ENCODE measurements at places on chromosomes 1 and 21. TPM values are rescaled to one million over a fixed set of nuclear protein-coding genes. Genes with fewer than 3 reads are reported as not detected.
A peak's percentile ranks its signal among the peaks of the same experiment; 100 is the strongest.

Gene TMEM82
- not detected for total RNA-seq

Gene ANGPTL1
- total RNA-seq, result not detected

Gene TNFRSF9
- total RNA-seq, result 2.2 TPM

Gene CELA3A
- total RNA-seq, result not detected

Gene ATP6V1G3
- total RNA-seq, result 12.7 TPM

Gene GJA8
- total RNA-seq, result not detected

Gene CIART
- 15.2 TPM for total RNA-seq

Gene PPT1
- 78.7 TPM for total RNA-seq

DNA sequence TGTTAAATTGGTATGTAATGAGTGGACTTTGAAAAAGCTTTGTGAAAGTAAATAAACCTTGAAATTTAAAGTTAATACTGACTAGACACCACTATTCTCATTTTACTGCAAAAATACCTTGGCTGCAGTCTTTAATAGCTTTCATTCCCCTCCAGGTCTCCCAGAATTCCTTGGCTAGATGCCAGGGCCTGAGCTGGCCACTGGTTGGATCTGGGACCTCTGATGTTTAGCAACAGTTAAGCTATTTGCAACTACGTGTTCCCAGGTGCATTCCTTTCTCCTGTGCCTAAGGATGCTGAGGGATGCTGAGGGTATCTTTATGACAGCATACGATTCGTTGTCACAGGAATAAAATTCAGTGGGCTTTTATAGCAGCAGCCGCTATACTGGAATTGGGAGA lies 938.7 kb downstream of the TTLL7 start:
- no peak for DNase-seq

- no peak for DNase-seq
Observed at GRCh38 chr1:239778208-239778813, 313.4 kb upstream of the FMN2 start.

DNA sequence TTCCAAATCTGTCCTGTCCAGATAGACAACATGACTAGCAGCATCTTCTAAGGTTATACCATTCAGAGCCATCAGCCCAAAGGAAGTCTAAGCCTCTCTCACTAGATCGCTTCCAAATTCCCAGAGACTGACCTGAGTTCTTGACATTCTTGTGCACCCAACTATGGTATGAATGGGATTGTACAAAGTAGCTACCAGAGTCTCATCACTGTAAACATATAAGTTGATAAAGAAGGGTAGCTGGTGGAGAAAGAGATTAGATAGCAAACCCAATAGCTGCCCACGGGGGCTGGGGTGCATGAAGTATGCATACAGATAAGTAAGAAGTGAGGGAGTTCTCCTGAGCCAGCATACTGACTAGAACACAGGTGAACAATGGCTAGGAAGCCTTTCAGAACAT lies 180.0 kb downstream of the PLPP3 start:
- DNase-seq, result no peak

DNA sequence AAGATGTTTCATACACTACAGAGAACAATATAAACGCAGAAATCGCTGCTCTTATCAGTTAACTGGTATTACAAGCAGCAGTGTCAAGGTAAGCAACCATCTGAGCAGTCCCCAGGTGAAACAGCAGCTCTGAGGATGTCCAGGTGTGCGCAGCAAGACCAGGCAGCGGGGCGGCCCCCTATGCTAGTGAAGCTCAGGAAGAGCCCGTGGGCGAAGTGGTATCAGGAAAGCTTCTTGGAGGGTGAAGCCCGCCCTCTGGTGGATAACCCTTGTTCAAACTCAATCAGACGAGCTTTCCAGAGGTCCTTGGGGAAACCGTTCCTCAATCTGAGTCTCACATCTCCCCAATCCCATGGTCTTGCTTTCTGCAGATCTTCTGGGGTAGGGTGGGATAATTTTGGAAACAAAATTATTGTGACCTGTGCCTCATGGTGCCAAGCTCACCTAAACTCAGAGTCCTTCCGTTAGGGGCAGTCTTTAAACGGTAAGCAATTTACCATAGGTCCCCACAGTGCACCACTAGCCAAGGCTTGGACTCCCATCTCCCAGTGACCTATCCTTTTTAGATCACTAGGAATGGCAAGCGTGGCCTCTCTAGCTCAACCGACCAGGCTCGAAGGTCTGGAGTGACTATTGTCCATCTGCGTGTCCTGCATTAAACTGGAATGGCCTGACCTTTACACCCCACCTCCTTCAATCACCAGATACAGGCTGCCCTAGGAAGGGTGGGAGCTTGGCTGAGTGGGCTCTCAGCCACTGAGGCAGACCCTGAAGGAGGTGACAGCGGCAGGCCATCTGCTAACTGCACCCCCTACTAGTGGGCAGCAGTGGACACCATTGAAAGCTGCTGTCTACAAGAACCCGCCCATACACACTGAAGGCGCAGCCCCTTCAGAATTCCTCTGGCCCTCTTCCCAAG lies 13.6 kb upstream of the FAM110D start:
- DNase-seq, result peak; percentile 65

GRCh38 chr1:109500941-109501381 lies 7.1 kb downstream of the CYB561D1 start:
- no peak for DNase-seq

- DNase-seq, result peak; percentile 85
Observed at GRCh38 chr1:156103521-156103947, 11.0 kb upstream of the LMNA start.

DNA sequence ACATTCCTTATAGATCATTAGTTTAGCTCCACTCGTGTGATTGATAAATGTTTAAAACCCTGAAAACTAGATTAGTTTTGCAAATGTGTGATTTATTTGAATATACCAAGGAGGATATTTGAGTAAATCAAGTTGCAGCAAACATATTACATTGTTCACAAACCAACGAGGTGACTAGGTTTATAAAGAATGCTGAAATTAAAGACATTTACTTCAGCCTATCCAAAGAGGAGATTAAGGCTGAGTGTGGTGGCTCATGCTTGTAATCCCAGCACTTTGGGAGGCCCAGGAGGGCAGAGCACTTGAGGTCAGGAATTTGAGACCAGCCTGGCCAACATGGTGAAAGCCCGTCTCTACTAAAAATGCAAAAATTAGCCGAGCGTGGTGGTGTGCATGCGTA lies 34.1 kb downstream of the VTCN1 start:
- no peak for DNase-seq

DNA sequence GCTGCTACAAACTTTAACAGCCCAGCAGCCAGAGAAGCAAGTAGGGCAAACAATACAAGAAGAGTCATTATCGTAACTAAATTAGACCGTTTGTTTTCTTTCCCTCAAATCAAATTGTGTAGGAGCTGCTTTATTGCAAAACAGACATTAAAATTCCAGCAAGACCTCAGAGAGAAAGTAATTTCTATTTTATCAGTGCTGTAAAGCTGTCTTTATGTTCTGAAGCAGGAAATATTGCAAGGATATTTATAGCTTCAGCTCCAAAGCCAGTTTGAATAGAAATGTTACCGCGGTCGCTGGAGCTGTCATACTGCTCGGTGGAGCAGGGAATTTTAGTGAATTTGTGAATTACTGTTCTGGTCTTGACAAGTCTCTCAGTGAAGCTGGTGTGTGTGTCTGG lies 503.8 kb upstream of the PLXNA2 start:
- peak; percentile 6 for DNase-seq

DNA sequence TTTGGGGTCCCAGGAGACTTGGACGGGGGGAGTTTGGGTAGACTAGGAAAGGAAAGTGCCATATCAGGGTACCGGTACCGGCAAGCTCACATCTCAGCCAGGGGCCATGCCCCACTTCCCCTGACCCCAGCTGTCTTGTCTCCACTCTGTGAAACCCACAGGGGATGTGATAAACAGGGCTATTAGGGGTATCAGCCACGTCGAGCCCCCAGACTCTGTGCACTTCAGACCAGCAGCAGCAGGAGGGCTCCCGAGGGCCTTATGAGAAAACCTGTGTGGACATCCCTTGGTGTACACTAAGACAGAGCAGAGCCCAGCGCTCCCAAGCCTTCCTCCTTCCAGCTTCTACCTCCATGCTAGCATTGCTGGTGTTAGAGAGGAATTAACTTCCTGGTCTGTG lies 46.3 kb downstream of the TNNT2 start:
- DNase-seq, result no peak

DNA sequence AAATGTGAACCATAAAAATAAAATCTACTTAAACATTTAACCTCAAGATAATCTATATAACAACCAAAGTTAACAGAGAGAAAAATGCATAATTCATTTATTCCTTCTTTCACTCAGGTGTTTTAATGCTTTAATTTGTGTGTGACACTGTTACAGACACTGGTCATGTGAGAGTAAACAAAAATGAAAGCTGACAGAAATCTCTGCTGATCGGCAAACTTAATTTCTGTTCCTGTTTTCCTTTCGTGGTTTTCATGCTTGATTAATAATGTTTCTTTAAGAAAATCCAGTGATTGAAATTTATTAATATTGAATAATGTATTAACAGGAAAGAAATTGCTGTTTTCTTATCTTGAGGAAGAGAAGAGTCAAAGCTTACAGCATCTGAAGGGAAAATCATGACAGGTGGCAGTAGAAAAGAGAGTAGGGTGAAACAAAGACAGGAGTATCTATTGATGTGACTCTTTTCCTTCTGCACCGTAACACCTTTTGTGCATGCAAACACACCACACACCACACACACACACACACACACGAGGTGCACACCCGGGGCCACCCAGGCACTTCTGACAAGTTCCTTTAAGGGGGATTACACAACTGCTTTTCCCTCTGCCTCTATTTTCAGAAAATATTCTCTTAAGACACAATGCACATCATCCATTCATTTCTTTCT lies 1.6 kb downstream of the OR2AK2 start:
- DNase-seq, result no peak

DNA sequence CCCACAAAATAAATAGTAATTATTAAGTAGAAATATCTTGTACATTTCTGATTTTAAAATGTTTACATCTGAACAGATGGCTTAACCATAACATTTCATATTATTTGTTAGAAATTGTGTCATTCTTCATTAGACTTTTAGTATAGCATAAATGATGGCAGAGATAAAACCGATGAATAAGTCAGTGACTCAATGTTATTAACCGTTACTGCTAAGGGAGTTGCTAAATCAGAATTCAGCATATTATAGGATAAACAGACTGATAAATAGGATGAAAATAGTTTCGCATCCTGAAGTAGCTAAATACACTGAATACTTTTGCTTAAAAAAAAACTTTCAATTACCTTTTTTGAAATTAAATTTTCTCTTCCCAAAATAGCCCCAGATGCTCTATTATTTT lies 610.6 kb upstream of the ZP4 start:
- no peak for DNase-seq

DNA sequence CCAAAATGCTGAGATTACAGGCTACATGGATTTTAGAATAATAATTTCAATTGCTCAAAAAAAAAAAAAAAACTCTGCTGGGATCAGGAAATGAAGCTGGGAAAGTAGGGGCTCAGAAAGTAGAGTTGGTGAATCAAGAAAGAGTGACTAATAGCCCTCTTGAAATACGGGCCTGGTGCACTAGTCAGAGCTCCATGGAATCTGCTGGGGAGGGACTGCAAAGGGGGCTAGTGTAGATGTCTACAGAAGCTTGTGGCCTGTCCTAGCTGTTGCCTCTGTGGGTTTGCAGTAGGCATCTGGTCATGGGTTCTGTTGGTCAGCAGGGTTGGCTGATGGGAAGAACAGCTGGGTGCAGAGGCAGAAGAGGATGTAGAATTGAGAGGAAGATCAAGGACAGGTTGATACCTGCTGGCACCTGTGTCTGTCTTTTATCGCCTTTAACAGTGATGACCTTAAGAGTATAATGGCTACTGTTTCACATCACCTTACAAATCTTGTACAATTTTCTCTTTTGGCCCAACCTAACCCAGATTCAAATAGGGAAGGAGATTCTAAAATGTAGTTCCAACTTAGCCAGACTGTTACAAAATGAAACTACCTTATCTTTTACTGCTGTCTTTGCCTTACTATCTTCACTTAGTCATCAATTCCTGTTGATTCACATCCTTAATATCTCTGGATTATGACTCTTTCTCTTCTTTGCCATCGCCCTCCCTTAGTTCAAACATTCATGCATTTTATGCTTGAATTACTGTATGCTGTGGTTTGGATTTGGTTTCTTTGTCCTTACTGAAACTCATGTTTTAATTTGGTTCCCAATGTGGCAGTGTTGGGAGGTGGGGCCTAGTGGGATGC lies 126.2 kb downstream of the GIPC2 start:
- DNase-seq, result peak; percentile 60

GRCh38 chr1:247266053-247266452 lies 10.2 kb downstream of the VN1R5 start:
- peak; percentile 49 for DNase-seq

- no peak for DNase-seq
Observed at GRCh38 chr1:87180682-87181081, 148.0 kb upstream of the LMO4 start.

- no peak for DNase-seq
Observed at GRCh38 chr1:177130451-177130945, 34.0 kb downstream of the ASTN1 start.

GRCh38 chr21:32653326-32653901 lies 41.2 kb upstream of the CFAP298 start:
- peak; percentile 29 for DNase-seq

DNA sequence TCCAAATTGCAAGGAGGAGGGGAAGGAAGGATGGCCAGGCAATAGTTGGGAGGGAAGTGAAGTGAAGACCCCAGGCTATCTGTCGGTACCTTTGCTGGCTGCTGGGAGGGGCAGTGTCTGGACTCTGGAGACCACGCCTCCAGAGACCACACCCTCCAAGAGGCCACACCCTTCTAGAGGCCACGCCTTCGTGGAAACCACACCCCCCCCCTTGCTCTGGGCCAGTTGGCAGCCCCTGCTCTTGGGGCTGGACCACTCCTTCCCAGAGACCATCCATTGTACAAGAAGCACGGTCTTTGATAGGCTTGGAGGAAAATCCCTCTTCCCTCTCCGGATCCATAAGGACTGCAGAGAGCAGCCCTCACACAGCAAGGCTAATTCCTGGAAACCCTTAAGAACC lies 73.1 kb downstream of the RYR2 start:
- no peak for DNase-seq

Measured in A172 (cell line).